Left renal cortex interstitium (tissue), 4 donors: ENCODE measurements at places on chromosomes 12 and 14. TPM values are rescaled to one million over a fixed set of nuclear protein-coding genes. Genes with fewer than 3 reads are reported as not detected.

The KRT74 gene
- polyA plus RNA-seq = not detected

The GMFB gene
- polyA plus RNA-seq = 98.5 TPM

The AKAP6 gene
- 3.0 TPM for polyA plus RNA-seq

The SLC6A13 gene
- polyA plus RNA-seq = 39.0 TPM

The PDE3A gene
- polyA plus RNA-seq = 29.1 TPM

The ADCY6 gene
- 114 TPM for polyA plus RNA-seq

DNA sequence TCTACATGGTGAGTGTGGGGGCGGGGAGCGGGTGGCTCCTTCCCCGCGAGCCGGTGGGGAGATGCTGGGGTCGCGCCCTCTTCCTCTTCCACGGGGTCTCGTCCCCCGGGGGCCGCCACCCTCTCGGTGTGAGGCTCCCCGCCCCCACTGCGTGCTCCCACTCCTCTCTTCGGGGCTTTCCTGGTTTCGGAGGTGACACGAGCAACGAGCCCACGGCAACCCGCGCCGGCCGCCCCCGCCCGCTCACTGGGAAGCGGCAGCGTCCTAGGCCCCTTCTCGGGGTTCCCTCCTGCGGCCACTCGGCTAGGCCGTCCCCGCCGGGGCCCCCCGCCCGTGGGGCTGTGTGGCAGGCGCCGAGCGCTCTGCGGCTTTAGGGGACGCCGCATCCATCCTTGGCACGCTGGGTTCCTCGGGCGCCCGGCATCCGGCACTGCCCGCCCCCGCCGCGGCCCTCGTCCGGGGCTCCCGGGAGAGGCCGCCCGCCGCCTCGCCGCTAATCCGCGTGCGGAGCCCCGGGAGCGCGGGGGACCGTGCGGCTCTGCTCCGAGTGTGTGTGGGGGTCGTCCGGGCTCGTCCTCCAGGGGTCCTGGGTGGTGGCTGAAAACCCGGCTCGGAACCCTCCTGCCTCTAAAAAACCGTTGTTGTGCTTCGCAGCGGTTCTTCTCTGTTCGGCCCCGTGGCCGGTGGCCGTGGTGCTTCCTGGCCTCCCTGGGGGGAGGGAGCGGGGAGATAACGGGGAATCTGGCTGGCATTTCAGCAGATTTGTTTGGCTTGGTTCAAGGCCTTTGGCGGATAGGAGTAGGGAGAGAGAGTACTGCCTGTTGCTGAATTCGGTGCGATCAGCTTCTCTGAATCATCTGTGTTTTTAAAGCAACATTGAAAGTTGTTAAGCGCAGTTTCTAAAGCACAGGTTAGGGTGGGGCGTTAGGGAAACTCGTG lies 1.0 kb downstream of the PCNX1 start:
- peak; percentile 29 for DNase-seq

- DNase-seq = no peak
Measured at GRCh38 chr14:21846227-21846885, 172.7 kb upstream of the OR4E1 start.

DNA sequence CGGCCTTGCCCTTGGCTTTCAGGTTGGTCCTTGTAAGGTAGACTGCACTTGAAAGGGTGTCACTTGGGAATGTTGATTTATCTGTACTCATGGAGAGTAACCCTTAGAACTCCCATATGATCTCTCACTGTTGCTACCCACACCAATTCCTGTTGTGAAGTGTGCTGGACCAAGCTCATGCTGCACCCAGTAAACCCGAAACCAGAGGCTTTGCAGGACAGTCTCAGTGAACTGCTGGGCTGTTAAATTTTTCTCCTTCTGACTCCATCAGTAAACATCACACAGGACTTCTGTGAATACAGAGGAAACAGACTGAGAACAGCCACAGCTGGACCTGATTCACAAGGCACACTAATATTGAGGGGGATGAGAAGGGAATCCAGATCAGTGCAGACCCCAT lies 783.0 kb downstream of the TMEM121 start:
- DNase-seq = no peak

DNA sequence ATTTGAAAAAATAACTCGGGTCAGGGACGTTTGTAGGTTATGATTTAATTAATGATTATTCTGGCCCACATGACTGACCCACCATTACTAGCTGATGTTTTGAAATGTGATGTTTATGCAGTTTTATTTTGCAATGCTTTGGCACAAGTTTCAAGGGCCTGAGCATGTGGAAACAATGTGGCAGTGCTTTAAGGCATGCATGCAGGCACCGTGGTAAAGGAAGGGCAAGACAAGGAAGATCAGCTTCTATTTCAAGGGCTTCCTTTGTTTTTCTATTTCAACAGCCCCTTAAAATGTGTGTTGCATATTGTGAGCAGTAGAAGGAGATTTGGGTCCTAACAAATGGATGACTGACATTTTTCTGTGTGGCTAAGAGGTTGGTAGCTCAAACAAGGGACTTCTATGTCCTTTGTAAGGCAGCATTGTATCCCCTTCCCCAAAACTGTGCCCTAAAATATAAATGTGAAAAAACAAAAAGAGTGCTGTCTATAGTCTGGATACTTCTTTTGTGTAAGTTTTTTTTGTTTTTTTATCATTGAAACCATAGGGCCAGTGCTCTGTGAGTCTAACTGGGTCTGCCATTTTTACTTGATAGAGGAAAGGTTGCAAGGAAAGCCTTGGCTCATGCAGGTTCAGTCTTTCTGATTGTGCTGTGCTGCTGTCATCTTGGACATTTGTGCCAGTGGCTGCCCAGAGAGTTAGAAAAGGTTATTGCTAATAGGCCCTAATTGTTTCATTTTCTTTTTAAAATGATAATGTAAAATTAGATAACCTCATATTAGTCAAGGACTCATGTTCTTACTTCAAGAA lies 103.5 kb downstream of the FGD4 start:
- DNase-seq = no peak

DNA sequence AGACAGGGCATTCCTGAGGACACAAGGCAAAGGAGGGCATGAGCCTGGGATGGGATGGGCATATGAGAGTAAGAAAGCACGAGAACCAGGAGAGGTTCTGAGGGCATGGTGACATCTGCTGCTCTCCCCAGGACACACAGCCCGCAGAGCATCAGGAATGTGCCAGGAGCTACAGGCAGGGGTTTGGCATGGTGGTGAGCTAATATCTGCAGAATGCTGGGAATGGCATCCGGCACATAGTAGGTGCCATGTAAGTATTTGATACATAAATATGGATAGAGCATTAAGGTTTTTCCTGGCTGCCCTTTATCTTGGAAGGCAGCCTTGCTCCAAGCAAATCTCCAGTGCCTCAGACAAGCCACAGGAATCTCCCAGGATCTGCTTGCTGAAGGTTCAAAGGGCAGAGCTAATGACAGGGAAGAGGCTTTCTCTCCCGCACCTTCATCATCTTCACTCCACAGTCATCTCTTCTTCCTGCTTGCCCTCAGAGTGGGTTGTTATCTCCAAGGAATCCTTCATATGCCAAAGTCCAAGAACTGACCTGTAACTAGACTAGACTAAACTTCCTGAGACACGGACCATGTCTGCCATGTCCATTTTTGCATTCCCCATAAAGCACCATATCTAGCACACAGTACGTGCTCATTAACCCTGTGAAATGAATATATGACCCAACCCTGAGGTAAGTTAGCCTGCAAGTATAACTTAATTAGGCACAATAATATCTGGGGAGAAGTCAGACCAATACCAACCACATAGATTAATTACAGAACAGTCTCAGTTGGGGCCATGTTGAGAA lies 62.0 kb upstream of the SCN8A start:
- no peak for DNase-seq

DNA sequence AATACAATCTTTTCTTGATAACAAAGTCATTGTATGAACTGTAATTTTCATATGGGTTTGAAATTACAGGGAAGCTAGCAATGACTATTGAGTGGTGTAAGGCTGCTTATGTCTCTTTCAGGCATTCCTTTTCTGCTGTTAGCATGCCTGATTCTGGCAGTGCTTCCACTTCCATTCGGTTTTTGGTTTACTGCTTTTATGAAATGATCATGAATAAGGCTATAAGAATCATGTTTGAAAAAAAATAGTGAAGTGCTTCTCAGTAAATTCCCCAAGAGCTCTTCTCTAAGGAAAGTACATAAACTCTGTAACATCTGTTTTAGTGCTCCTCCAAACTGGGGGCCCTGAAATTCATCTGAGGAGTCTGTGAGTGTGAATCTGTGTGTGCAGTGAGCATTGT lies 434.0 kb upstream of the RGS6 start:
- DNase-seq = no peak

DNA sequence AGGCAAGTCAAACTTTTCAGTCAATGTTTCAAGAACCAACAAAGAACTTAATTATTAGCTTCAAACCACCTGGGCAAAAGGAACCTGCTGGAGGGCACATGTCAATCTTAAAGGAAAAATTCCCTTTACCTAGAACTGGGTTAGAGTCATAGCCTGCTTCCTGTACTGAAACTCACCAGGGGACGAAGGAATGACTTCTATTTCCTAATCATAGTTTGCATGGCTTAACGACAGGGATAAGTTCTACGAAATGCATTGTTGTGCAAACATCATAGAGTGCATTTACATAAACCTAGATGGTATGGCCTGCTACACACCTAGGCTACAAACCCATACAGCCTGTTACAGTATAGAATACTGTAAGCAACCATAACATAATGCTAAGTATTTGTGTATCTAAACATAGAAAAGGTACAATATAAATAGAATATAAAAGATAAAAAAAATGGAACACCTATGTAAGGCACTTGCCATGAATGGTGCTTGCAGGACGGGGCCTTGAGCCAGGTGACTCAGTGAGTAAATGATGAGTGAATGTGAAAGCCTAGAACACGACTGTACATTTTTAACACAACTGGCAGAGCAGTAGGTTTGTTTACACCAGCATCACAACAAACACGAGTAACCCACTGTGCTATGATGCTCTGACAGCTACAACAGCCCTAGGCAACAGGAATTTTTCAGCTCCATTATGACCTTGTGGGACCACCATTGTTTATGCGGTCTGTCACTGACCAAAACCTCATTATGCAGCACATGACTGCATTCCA lies 234.9 kb upstream of the CAND1 start:
- DNase-seq = no peak

GRCh38 chr12:129063600-129063999 lies 210.3 kb downstream of the GLT1D1 start:
- DNase-seq = no peak

- DNase-seq = no peak
Measured at GRCh38 chr12:121248622-121249021, 38.7 kb downstream of the P2RX4 start.

DNA sequence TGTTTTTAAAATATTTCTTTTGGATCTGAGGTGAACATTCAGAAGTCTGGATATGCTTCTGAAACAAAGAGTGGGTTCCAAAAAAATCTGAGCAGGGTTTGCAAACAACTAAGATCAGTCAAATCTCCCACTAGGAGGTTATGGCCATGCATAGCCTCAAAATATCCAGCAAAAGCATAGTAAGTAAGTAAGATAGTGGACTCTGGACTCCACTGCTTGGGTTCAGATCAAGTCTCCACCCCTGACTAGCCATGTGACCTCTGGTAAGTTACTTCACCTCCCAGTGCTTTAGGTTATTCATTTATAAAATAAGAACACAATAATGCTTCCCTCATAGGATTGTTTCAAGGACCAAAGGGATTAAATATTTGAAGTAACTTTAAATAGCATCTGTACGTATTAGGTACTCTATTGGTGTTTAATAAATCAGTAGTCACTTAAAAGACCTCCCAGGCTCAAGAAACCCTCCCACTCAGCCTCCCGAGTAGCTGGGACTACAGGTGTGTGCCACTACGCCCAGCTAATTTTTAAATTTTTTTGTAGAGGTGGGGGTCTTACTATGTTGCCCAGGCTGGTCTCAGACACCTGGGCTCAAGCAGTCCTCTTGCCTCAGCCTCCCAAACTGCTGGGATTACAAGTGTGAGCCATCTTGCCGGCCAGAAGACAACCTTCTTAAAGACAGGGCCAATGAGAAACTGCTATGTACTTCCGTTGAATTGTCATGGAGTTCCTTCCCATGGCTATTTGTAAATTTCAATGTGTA lies 95.7 kb upstream of the SOX5 start:
- no peak for DNase-seq

- no peak for DNase-seq
Measured at GRCh38 chr12:39292125-39292630, 150.7 kb downstream of the KIF21A start.

DNA sequence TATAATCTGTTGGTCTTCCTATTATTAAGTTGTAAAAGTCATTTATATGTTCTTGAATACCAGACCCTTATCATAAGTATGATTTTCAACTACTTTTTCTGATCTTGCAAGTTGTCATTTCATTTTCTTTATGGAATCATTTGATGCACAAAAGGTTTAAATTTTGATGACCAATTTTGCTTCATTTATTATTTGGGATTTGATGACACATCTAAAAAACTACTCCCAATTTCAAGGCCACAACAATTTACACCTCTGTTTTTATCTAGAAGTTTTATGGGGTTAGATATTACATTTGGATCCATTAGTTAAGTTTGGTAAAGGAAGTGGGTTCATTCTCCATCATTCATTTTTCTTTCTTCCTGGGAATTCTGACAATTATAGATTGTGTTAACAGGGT lies 259.2 kb downstream of the LRFN5 start:
- no peak for DNase-seq

GRCh38 chr12:112627851-112628250 lies 163.7 kb upstream of the RPH3A start:
- no peak for DNase-seq

GRCh38 chr12:71780237-71780822 lies 25.7 kb downstream of the RAB21 start:
- DNase-seq = peak; percentile 9
